ENCODE measurements at places on chromosomes 11 and 22.

DNA sequence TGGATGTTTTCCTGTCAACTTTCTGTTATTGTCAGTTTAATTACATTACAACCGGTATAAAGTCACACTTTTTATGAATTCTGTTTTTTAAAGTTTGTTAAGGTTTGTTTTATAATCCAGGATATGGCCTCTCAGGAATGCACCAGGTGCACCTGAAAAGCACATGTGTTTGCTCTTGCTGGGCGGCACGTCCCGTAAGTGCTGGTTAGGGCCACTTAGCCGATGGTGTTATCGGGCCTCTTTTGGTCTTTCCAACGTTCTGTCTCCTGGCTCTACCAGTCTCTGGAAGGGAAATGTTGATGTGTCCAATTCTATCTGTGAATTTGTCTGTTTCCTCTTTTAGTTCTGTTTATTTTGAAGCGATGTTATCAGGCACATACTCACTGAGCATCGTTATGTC lies 695.7 kb downstream of the BRD1 start:
- DNase-seq, result no peak

- DNase-seq, result no peak
Measured at GRCh38 chr22:50710221-50710620, 27.8 kb upstream of the ACR start.

DNA sequence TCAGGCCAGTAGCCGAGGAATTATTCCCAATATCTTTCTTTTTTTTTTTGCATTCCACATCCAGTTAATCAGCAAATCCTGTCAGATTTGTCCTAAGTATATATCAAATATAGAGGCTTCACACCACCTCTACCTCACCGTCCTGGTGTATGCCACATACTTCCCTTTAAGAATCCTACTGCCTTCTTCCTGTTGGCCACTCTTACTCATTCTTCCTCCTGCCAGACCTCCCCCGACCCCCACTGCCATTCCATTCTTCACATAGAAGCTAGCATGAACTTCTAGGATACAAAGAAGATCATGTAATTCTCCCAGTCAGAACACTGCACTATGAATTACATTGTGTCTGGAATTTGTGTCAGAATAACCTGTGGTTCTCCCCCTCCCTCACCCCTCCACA lies 89.5 kb downstream of the TRIM44 start:
- DNase-seq, result no peak

GRCh38 chr11:29333993-29334775 lies 682.6 kb downstream of the KCNA4 start:
- no peak for DNase-seq

DNA sequence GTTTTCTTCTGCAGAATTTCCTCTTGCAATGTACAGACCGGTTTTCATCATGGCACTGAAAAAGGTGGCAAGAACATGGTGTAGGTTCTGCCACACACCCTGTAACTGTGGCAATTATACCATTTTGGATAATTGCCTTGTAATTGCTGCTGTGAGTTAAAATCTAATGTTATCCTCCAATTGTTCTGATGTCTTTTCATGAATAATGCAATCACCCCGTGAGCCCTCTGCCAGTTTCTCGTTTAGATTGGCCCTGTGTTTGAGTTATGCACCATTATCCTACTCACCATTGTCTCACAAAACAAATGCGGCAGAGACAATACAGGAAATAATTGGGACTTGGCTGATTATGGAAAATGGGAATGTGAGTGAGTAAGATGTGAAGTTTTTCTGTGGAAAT lies 61.8 kb upstream of the MTNR1B start:
- no peak for DNase-seq

- DNase-seq, result no peak
Measured at GRCh38 chr11:28559492-28559891, 451.3 kb downstream of the METTL15 start.

DNA sequence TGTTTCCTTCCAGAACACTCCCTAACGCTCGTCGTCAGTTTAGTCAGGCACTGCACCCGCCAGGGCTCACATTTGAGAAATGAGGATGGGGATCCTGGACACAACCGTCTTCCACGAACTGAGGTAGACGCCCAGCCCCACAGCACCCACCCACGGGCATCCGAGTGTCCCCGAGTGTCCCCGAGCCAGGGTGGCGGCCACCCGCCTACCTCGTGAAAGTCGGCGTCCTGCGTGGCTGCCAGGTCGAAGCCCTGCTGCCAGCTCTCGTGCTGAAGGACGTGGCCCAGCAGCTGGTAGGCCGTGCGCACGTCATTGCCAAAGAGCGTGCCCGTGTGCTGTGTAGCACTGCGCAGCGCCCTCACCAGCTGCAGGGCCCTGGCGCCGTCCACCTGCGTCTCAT lies 53.6 kb downstream of the TRMU start:
- no peak for DNase-seq

DNA sequence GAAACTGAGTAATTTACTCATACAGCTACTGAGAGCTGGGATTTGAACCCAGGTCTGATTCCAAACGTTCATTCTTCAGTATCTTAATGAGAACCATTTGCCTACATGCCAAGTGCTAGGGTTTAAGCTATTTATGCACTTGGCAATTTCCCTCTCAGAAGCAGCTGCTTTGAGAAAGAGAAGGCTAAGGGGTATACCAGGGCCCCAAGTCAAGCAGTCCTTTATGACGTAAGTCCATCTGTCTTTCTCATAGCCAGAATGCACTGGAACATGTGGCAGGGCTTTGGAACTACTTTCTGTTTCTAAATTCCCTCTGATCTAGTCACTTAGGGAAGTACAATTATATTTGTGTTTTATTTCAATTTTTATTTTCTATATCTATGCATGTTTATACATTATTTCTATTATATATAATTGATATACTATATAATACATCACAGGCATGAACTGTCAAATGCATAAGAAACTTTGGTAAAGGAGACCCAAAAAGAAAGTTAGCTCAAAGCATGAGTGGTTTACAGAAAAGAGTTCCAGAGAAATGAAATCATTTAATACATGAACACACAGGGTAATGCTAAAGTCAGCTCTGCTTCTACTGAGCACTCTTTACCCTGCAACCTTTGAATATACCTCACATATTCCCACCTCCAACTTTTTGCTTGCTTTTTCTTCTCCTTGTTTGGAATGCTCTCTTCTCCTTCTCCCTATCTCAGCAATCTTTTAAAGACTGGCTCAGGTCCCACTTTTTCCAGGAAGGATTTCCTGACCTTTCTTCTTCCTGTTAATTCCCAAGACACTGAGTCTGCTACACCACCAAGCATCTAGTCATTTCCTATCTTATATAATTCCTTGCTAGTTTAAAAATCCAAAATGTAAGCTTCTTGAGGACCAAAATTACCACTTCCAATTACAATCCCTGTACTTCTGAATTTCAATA lies 80.5 kb upstream of the GDPD4 start:
- DNase-seq, result no peak

GRCh38 chr11:122265981-122266380 lies 150.0 kb upstream of the BLID start:
- DNase-seq, result no peak

DNA sequence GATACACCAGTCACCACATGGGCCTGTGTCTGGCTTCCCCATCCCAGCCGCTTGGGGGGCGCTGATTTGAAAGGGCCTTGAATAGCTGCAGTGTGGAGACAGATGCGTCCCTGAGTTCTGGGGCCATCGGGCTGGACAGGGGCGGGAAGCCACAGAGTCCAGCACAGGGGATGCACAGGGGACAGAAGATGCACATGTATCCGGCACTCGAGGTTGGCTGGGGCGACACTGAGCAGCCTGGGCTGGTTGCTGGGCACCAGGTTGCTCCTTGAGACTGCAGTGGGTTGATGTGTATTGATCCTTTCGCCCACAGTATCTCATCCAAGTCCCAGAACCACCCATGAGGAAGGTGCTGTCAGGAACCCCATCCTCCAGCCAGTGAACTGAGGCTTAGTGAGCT lies 99.3 kb upstream of the SYT13 start:
- no peak for DNase-seq

DNA sequence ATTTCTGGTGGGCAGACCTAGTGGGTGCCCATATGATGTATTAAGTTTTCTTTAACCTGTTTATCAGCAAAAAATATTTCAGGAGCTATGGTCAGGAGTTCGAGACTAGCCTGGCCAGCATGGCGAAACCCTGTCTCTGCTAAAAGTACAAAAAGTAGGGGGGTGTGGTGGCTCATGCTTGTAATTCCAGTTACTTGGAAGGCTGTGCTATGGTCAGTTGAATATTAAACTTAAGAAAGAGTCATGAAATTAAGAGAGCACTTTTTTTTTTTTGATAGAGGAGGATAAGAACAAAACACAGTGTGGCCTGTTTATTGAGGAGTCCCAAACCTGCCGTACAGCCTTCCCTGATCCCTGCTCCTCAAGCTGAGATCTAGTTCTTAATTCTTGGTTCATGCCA lies 29.8 kb downstream of the OR6Q1 start:
- DNase-seq, result no peak

DNA sequence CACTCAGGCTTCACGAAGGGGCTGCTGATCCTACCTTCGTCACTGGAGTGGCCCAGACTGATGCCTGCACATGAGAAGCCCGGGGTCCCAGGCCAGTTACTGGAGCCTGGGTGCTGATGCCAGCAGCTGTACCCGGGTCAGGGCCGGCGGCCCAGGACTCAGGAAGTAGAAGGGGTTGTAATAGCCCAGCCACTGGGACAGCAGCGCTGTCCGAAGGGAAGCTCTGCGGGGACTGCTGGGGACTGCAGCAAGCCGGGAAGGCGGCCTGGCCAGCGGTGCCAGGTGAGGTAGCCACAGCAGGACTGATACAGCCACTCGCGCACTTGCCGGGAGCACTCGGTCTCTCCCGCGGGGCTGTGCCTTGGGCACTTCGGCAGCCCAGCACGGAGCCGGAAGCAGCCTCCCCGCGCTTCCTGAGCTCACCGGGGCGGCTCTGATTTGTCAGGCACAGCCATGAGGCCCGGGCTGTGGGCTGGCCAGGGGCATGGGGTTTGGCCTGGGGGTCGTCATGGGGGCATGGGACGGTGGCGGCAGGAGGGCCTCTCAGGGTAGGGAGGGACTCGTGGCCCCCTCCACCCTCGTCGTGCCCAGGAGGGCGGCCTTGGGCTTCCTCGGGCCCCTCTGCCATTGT lies 13.9 kb upstream of the OR8K1 start:
- DNase-seq, result no peak

- no peak for DNase-seq
Measured at GRCh38 chr11:112844517-112844916, 116.7 kb upstream of the NCAM1 start.

GRCh38 chr22:29311464-29312217 lies 3.9 kb downstream of the RASL10A start:
- no peak for DNase-seq

DNA sequence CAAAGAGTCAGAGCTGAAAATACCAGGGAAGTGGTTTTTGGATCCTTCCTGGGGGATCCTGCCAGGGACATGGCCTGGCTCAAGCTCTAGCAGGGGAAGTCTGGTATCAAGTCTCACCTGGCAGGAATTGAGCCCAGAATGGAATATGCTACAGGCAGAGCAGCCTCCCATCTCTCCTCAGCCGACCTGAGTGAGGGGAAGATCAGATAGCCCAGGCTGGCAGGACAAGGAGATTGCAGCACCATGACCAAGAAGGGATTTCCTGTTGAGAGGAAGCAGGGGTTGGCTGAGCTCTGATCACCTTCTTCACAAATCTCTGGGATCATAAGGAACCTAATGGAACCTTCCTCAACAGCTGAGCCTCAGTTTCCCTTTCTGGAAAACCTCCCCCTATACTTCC lies 13.0 kb downstream of the OAF start:
- DNase-seq, result no peak

DNA sequence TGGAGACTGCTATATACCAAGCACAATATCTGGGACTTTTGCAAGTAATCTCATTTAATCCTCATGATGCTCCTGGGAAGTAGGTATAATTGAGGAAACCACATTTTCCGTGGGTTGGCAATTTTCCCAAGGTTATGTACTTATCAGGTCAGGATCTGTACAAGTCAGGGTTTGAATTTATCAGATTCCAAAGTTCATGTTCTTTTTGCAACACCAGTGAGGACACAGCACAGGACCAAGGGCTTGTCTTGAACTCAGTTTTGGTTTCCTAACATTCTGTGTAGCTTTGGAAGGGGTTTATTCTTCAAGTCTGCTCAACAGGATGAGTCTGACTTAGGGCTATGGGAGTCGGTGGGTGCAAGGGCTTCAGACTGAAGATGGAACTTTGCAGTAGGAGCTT lies 30.4 kb downstream of the INSC start:
- no peak for DNase-seq
